ENCODE measurements at places on chromosomes 6 and 20. TPM values are rescaled to one million over a fixed set of nuclear protein-coding genes. Genes with fewer than 3 reads are reported as not detected.

Gene CCM2L
- not detected for total RNA-seq

Gene C6orf141
- 1.3 TPM for total RNA-seq

Gene PDE7B
- total RNA-seq: 48.1 TPM

Gene FAM184A
- total RNA-seq: 0.50 TPM

Gene SPATA2
- total RNA-seq: 1.9 TPM

Gene DDX27
- 39.7 TPM for total RNA-seq

Gene MUC22
- not detected for total RNA-seq

Gene SLC35B3
- total RNA-seq: 17.0 TPM

Gene OPRL1
- 1.9 TPM for total RNA-seq

Gene PRSS35
- total RNA-seq: 4.3 TPM

Gene COL9A1
- total RNA-seq: not detected

Gene GJA10
- not detected for total RNA-seq

Gene HMGCLL1
- total RNA-seq: 1.3 TPM

Gene SLC35F1
- under 0.01 TPM for total RNA-seq

Data from smooth muscle cell of trachea (primary cell).